Caco-2 (cell line): ENCODE measurements at places on chromosomes 6 and 20. TPM values are rescaled to one million over a fixed set of nuclear protein-coding genes. Genes with fewer than 3 reads are reported as not detected.

The CCNC gene
- total RNA-seq = 93.1 and 94.6 TPM in 2 replicates

The MCHR2 gene
- total RNA-seq = not detected in 2 replicates

The COMMD7 gene
- 142 and 160 TPM in 2 replicates for total RNA-seq

The HUS1B gene
- 0.74 and 0.79 TPM in 2 replicates for total RNA-seq

The SOX4 gene
- 76.8 and 77.3 TPM in 2 replicates for total RNA-seq

The PABPC1L gene
- 242 and 255 TPM in 2 replicates for total RNA-seq

The HS3ST5 gene
- 0.28 and 0.29 TPM in 2 replicates for total RNA-seq

The STX16 gene
- total RNA-seq = 82.2 and 97.0 TPM in 2 replicates

The SPATA25 gene
- total RNA-seq = 6.7 and 7.3 TPM in 2 replicates

The PPP1R14C gene
- total RNA-seq = 2.4 and 2.5 TPM in 2 replicates

The MAPK13 gene
- 45.7 and 47.3 TPM in 2 replicates for total RNA-seq

The NCOA3 gene
- total RNA-seq = 96.7 and 97.3 TPM in 2 replicates

The TPX2 gene
- total RNA-seq = 221 and 237 TPM in 2 replicates

The SLC17A9 gene
- total RNA-seq = 64.7 and 77.4 TPM in 2 replicates

The TCP1 gene
- total RNA-seq = 286 and 333 TPM in 2 replicates

The C20orf202 gene
- total RNA-seq = not detected in 2 replicates

The GSTA3 gene
- not detected in 2 replicates for total RNA-seq

The RIMS4 gene
- total RNA-seq = 7.8 and 9.0 TPM in 2 replicates

The EFHC1 gene
- total RNA-seq = 12.2 and 14.6 TPM in 2 replicates

The C6orf58 gene
- not detected in 2 replicates for total RNA-seq

The MLIP gene
- 0.88 and 1.8 TPM in 2 replicates for total RNA-seq

The CD109 gene
- total RNA-seq = 0.18 and 0.19 TPM in 2 replicates

The PBOV1 gene
- not detected in 2 replicates for total RNA-seq

The OR2H1 gene
- total RNA-seq = not detected in 2 replicates

The ADGB gene
- not detected in 2 replicates for total RNA-seq

The ULBP2 gene
- total RNA-seq = 4.8 and 4.9 TPM in 2 replicates

The RGL2 gene
- total RNA-seq = 70.7 and 71.3 TPM in 2 replicates

The DNMT3B gene
- total RNA-seq = 95.5 and 105 TPM in 2 replicates

The MYBL2 gene
- 318 and 345 TPM in 2 replicates for total RNA-seq

The SOX18 gene
- 0.44 and 0.84 TPM in 2 replicates for total RNA-seq

The NFATC2 gene
- total RNA-seq = 20.8 and 22.4 TPM in 2 replicates

The RFX6 gene
- 1.3 and 1.5 TPM in 2 replicates for total RNA-seq

The COL9A3 gene
- total RNA-seq = 6.4 and 7.9 TPM in 2 replicates

The MYLK4 gene
- total RNA-seq = 0.65 and 0.75 TPM in 2 replicates

The EFCAB8 gene
- 1.8 and 2.0 TPM in 2 replicates for total RNA-seq

The RPN2 gene
- 789 and 838 TPM in 2 replicates for total RNA-seq

The MACROD2 gene
- total RNA-seq = 6.4 and 7.6 TPM in 2 replicates

The SRC gene
- 197 and 222 TPM in 2 replicates for total RNA-seq

The TREM2 gene
- not detected in 2 replicates for total RNA-seq

The DNAH8 gene
- total RNA-seq = not detected in 2 replicates

The ENPP4 gene
- total RNA-seq = 2.7 TPM in 2 replicates

The BPI gene
- total RNA-seq = not detected in 2 replicates

The OR2J3 gene
- not detected in 2 replicates for total RNA-seq

The BMP6 gene
- total RNA-seq = 0.39 and 0.61 TPM in 2 replicates

The FAM209B gene
- total RNA-seq = not detected in 2 replicates

The PRSS16 gene
- total RNA-seq = 16.4 and 16.5 TPM in 2 replicates
